Naive thymus-derived CD8-positive, alpha-beta T cell (primary cell): ENCODE measurements at places on chromosomes 2 and 18. TPM values are rescaled to one million over a fixed set of nuclear protein-coding genes. Genes with fewer than 3 reads are reported as not detected.

GRCh38 chr2:45282646-45283045 is 273.4 kb upstream of the SIX2 start:
- DNase-seq, result no peak

DNA sequence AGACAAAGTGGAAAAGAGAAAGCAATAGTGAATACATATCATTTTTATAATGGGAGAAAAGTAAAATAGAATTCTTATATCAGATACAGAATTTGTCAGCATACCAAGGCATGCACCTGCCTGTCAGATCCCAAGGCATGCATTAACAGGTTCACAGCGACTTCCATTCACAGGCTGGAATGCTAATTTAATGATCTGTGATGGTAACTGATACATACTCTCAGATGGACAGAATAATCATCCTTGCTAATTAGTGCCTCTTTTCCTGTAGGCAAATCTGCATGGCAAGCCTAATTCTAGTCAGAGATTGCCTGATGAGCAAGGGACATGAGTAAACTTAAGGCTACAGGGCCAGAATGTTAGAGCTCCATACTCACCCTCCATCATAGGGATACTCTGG is 76.1 kb downstream of the PRKRA start:
- DNase-seq, result no peak

DNA sequence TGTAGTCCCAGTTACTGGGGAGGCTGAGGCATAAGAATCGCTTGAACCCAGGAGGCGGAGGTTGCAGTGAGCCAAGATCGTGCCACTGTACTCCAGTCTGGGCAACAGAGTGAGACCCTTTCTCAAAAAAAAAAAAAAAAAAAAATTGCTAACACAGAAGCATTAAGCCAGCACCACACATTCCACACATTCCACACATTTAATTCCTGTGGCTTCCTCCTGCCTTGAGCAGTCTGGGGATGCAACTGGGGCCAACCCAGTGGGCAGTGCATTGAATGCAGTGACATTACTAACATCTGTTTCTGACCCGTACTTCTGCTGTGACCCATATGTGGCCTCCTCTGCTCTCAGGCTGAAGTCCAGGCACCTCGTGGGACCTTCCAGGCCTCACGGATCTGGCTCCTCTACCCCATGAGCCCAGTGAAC is 107.0 kb downstream of the BCL2L11 start:
- no peak for DNase-seq

GRCh38 chr2:118667964-118668363 is 179.5 kb downstream of the EN1 start:
- no peak for DNase-seq

Gene RAB6C
- not detected for total RNA-seq

GRCh38 chr18:59996370-59996966 is 96.7 kb downstream of the PMAIP1 start:
- no peak for DNase-seq

GRCh38 chr2:234981197-234982095 is 29.6 kb downstream of the SH3BP4 start:
- DNase-seq, result no peak

Gene POTEC
- total RNA-seq, result not detected

Gene FHOD3
- total RNA-seq, result not detected

DNA sequence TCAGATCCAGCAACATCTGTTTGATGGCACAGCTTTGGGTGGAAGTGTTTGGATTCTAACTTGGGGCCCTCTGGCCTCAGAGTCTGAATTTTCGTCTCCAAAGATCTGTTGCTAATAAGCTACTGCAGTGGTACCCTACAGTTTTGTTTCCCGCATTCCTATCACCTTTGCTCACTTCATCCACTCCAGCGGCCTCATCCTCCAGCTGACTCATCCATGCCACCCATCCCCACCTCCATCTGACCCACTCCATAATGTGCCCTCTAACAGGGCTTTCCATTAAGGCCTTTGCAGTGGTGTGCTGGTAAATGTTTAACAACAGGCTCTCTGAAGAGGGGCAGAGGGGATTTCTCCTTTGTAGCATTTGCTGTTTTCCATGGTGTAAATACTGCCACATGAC is 225.5 kb downstream of the TGIF1 start:
- no peak for DNase-seq

Gene SLC9A2
- not detected for total RNA-seq

- DNase-seq, result no peak
Measured at GRCh38 chr2:8529706-8530277, 152.1 kb upstream of the ID2 start.

DNA sequence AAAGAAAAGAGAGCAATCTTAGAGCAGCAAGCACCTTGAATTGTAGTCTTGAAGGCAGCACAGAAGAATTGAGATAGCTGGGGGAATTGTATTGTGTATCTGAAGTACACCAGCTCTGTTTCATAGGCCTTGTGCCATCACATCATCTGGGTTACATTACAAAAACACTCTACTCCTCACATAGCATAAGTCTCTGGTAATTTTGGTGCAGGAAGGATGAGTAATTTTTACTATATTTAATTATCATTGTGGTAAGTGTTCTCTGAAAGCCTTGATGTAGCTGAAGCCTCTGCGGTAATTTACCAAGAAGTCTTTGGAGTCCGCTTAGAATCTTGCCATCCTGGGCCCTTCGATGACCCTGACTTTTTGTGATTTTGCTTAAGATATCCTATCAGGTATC is 291.1 kb downstream of the ARHGAP15 start:
- no peak for DNase-seq

DNA sequence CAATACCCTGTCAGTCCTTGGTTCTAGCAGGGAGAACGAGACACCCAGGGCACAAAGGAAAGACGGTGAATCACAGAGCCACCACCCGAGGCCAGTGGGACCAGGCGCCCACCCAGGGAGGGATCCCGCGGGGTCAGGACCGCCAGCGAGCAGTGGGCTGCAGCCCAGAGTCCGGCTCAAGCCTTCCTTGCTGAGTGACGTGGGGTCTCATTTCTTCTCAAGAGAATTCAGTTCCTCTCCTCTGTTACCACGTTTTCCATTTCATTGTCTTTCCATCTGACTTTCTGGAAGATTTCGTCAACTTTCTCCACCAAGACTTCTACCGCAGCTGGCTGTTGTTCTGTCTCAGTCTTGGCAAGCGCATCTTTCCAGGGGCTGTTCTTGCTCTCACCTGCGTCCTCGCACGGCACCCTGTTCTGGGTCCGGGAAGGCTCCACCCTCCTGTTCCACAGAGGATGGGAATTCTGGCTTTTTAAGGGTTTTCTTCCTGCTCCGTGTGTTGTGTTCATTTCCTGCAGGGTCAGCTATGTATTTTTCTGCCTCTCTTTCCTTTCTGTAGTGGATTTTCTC is 248.6 kb downstream of the NDUFA10 start:
- no peak for DNase-seq

GRCh38 chr2:18237298-18237697 is 323.2 kb downstream of the RDH14 start:
- no peak for DNase-seq

Gene STAT4
- 134 TPM for total RNA-seq

DNA sequence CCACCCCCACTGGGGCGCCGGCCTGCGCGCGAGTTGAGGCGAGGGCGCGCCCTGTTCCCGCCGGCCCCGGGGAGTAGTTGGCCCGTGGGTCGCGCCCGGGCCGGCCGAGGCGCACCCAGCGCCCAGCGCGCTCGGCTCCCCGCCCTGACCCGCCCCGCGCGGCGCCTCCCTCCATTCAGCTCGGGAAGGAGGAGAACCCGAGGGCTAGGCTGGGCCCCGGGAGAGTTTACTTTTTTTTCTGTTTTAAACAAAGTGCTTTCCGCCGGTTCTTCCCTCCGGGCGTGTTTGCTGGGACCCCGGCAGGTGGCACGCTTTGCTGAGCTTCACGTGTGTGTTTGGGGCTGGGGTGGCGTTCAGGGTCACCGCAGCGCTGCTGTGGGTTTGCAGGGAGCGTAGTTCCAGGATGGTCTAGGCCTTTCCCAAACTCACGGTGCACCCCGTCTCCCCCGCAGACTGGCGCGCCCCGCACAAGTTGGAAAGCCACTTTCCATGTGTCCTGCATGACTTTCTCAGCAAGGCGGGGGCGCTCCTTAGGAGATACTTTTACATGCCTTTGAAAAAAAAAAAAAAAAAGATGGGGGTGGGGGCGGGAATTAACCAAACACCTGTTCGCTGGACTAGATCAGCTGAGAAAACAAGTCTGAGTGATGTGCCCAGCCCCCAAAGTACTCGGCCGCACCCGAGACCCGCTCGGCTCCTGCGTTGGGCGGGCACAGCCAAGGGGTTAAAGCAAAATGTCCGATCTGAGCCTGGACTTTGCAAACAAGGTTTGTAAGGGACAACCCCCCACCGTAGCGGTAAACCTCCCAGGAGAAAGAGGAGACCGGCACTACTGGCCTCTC is 825 bp downstream of the ITGA6 start:
- DNase-seq, result peak; percentile 61

DNA sequence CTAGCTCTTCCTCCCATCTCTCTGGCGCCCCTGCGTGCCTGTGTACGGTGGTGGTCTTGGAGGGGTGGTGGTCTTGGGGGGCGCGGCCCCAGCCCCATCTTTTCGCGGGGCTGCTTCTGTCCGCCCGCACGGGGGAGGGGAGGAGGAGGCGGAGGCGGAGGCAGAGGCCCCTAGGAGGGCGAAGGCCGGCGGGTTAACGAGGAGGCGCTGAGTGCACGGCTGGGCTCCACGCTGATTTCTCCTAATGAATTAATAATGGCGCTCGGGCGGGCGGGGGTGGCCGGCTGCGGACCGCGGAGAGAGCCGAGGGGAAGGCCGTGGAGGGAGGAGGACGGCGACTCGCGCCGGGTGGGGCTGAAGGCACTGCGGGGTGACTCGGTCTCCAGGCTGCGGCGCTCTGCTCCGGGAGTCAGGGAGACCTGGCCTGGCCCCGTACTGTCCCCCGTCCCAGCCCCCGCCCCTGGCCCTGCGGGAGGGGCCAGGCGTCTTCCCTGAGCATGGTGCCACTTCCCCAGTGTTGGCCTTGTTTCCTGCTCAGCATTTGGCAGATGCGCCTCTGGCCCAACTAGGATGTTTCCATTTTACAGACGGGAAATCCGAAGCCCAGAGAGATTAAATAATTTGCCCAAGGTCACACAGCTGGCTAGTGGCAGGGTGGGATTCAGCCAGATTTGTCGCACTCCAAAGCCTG is 6.0 kb downstream of the GAREM2 start:
- no peak for DNase-seq

Gene LIPT1
- total RNA-seq, result 26.2 TPM

DNA sequence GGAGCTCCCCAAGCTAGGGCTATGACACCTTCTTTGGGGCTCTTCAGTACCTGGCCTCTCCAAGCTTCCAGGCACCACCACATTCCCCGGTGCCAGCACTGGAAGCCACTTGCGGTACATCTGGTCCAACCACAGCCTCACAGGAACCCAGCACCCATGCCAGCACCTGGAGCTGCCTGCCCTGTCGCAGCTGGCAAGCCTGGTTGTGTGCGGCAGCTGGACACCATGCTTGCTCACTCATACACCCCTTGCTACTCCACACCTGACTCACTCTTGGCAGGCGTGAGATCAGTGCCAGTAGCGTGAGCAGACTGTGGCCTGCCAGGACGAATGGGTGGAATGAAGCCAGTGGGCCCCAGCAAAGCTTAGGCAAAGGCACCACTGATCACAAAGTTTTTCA is 34.0 kb downstream of the LRRTM4 start:
- no peak for DNase-seq

- DNase-seq, result no peak
Measured at GRCh38 chr2:135791418-135792190, 45.4 kb downstream of the LCT start.

DNA sequence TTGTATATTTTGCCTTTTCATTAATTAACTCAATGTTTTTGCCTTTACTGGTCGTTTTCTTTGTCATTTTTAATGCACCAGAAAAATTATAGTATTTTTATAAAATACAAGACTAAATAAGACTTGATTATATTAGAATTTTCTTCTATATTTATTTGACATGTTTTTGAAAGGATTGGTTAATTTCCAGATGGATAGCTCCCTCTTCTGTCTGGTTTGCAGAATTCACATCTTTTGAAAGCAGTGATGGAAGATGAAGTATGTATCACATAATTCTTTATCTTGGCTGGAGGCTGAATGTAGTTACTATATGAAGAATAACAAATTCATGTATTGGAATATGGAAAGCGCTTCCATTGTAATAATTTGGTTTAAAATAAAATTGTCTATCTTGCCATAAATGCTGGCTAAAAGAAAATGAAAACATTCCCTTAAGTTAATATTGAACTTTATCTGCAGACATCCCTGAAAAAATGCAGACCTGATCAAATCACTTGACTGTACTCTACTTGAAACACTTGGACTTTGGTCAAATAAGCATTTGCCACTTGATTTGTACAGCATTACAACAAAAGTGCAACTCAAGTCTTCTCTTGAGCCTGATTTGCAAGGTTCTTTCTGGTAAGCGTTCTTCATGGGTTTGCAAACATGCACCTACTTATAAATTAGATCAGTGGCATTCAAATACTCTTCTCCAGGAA is 86.3 kb upstream of the EFEMP1 start:
- no peak for DNase-seq

DNA sequence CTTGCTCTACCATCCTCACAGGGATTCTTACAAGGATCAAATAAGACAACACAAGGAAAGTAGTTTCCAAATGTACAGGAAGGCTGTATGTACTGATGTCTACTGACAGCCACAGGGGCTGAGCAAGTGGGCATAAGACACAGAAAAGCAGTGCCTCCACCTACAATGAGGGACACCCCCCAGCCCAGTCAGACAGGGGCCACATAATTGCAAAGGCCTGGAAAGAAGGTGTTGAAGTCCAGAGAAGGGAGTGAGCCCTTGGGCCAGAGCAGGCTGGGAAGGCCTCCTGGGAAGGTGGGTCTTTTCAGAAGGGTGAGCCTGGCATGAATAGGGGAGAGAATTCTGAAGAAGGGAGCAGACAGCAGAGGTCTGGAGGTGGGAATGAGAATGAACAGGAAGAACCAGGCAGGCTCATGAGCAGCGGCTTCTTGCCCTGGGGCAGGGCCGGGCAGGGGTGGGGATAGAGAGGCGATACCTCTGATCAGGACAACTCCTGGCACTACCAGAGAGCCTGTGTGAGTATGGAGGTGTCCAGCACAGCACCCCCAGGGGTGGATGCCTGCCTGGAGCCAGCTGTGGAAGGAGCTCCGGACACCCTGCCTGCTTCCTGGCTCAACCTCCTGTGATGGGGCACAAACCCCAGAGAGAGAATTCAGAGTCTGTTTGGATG is 30.1 kb downstream of the HS1BP3 start:
- no peak for DNase-seq

GRCh38 chr2:127421871-127422558 is 3.8 kb downstream of the PROC start:
- DNase-seq, result no peak

- DNase-seq, result no peak
Measured at GRCh38 chr2:6992794-6993228, 75.6 kb downstream of the RNF144A start.
